ENCODE measurements at places on chromosomes 1 and 21.

DNA sequence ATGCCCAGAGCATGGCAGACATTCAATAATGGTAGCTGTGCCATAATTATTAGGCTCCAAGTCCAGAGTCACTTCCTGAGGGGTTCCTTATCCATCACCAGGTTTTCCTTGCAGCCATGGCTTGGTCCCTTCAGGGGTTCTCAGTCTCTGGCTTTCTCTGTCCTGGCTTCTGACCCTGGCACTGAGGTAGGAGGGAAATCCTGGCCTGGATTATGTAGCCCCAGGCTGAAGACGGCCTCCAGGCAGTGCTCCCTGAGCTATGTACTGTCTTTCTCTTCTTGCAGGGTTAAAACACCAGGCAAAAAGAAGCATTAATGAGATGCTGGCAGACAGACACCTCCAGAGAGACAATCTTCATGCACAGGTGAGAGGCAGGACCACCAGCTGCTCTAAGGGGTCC, 9.5 kb upstream of the PADI3 start:
- DNase-seq: no peak

GRCh38 chr1:58932859-58933598, 149.2 kb upstream of the JUN start:
- no peak for DNase-seq

GRCh38 chr1:234746798-234747196, 136.8 kb upstream of the IRF2BP2 start:
- DNase-seq: no peak

- no peak for DNase-seq
Measured at GRCh38 chr1:16072616-16073484, 601 bp downstream of the FAM131C start.

DNA sequence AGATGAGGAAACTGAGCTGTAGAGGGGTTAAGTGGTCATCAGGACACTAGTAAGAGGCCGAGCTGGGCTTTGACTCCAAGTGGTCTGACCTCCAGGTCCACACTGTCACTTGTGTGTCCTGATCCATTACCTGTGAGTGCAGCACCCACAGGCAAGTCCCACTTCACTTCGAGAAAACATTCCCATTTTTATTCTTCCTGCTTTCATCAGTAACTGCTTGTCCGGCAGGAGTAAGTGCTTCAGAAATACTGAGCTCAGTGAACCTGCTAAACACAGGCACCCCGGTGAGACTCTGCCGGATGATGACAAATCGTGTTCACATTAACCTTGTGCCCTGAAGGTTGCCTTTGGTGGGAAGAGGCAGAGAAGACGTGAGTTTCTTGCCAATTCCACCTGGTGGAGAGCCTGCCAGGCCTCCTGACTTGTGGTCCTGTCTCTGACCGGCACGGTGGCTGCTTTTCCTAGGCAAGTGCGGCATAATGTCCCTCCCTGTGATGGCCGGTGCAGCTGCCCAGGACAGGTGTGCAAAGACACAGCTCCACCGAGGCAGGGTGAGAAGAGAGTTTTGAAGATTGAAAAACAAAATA, 29.4 kb downstream of the ZBTB18 start:
- no peak for DNase-seq

Data from activated naive CD4-positive, alpha-beta T cell treated with Interleukin-2 at 50 U/mL for 16 hours (primary cell).